Foreskin fibroblast (primary cell): ENCODE measurements at places on chromosomes 12 and 14.
A peak's percentile ranks its signal among the peaks of the same experiment; 100 is the strongest.

GRCh38 chr12:75818863-75819262 is 212.7 kb downstream of the PHLDA1 start:
- DNase-seq = no peak

DNA sequence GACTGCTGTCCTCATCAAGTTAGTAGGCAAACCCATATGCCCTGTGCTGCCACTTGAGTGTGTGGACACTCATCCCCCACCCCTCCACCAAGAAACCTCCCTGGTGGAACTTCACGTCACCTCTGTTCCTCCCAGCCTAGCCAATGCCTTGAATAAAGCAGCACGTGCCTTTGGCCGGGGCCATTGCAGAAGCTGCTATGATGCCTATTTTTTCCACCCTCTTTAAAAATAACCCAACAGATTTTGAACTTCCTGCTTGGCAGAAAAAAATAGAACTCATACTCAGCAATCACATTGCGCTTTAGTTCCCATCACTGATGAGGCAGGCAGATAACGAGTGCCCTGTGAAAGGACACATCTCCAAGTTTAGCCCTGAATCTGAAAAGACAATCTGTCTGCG is 23.1 kb upstream of the PWP1 start:
- DNase-seq = no peak

DNA sequence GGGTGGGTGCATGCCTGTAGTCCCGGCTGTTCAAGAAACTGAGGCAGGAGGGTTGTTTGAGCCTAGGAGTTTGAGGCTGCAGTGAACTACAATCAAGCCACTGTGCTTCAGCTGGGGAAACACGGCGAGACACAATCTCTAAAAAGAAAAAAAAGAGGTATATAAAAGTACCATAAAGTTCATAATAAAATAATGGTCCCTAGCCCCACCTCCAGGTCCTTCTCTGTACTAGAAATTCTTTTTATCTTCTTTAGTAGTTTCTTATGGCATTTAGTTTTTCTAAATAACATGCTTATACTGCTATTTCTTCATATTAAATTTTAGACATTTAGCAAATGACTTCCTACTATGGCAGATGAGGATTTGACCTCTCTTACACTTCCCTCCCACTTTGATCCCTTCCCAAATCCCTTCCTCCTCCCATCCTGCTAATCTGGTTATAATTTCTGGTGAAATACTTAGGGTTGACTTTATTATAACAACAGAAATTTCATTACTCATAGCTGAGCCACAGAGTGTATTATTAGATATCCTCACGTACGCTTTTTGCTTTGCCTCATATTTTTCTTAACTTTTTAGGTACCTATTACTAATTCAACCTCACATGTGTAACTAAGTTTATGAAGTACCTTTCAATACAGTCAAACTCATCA is 94.7 kb downstream of the SLC41A2 start:
- DNase-seq = peak; percentile 70

- no peak for DNase-seq
Measured at GRCh38 chr14:100342195-100342594, 19.1 kb downstream of the SLC25A47 start.

GRCh38 chr12:33192226-33192625 is 247.4 kb downstream of the SYT10 start:
- DNase-seq = no peak

GRCh38 chr12:22116376-22116775 is 70.4 kb downstream of the CMAS start:
- no peak for DNase-seq

DNA sequence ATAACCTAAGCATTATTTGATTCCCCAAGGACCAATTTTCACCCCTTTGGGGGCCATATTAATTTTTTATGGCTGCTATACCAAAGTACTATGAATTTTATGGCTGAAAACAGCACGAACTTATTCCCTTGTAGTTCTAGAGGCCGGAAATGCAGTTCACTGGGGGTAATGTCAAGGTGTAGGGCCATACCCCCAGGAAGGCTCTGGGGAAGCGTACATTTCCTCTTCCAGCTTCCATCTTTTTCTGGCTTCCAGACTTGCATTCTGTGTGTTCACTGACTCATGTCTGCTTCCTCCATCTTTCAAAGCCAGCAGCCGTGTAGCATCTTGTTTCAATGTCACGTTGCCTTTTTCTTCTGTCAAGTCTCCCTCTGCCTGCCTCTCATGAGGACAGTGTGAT is 133.5 kb downstream of the BICD1 start:
- DNase-seq = no peak

- no peak for DNase-seq
Measured at GRCh38 chr14:100292776-100293461, 13.3 kb downstream of the SLC25A29 start.

DNA sequence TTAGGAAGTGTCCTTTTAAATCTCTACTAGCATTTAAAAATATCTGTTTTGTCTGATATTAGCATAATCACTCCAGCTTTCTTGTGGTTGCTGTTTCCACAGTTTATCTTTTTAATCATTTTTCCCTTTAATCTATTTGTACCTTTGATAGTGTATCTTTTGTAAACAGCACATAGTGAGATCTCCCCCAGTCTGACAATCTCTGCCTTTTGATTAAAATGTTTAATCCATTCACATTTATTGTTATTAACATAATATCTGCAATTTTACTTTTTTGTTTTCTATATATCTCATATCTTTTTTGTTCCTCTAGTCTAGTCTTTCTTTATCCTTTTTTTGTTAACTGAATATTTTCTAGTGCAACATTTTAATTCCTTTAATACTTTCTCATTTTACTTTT is 104.2 kb downstream of the RPS6KA5 start:
- no peak for DNase-seq

- no peak for DNase-seq
Measured at GRCh38 chr12:57031138-57031725, 14.9 kb upstream of the TAC3 start.
